Esophagus squamous epithelium (tissue), 5 donors: ENCODE measurements at places on chromosomes 1 and 21. TPM values are rescaled to one million over a fixed set of nuclear protein-coding genes. Genes with fewer than 3 reads are reported as not detected.

The CREB3L4 gene
- 14.4 TPM for total RNA-seq

The TTLL7 gene
- total RNA-seq, result 3.0 TPM

The OXCT2 gene
- total RNA-seq, result not detected

The CRYBG2 gene
- 138 TPM for total RNA-seq

The OTUD3 gene
- 4.4 TPM for total RNA-seq

The FMO3 gene
- total RNA-seq, result 4.0 TPM

The CELA2A gene
- not detected for total RNA-seq

The CCDC27 gene
- total RNA-seq, result not detected

The BOLA1 gene
- 31.7 TPM for total RNA-seq
